ENCODE measurements at places on chromosomes 11 and 22. TPM values are rescaled to one million over a fixed set of nuclear protein-coding genes. Genes with fewer than 3 reads are reported as not detected.
A peak's percentile ranks its signal among the peaks of the same experiment; 100 is the strongest.

DNA sequence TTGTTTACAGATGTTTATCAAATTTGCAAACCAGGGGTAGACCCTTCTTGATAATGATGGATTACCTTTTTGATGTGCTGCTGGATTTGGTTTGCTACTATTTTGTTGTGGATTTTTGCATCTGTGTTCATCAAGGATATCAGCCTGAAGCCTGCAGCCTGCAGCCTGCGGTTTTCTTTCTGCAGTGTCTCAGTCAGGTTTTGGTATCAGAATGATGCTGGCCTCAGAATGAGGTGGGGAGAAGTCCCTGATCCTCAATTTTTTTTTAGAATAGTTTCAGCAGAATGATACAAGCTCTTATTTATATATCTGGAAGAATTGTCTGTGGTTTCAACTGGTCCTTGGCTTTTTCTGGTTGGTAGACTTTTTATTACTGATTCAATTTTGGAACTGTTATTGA, 19.7 kb upstream of the RAB38 start:
- DNase-seq, result peak; percentile 52

DNA sequence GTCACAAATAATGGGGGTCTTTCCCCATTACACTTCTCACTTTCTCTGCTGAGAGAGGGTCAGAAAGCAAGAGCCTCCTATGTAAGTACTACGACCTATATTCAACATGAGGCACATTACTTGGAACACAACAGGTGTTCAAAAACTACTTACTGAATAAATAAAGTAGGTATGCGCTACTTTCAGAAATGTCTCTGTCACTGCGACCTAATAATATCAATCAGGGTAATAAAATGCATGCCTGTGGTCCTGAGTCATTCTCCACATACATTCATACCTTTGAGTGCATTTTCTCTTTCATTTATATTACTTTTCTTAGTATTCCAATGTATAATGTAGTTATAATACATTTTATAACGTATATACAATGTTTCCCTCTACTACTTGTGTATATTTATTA, 838.9 kb downstream of the DLG2 start:
- DNase-seq, result no peak

DNA sequence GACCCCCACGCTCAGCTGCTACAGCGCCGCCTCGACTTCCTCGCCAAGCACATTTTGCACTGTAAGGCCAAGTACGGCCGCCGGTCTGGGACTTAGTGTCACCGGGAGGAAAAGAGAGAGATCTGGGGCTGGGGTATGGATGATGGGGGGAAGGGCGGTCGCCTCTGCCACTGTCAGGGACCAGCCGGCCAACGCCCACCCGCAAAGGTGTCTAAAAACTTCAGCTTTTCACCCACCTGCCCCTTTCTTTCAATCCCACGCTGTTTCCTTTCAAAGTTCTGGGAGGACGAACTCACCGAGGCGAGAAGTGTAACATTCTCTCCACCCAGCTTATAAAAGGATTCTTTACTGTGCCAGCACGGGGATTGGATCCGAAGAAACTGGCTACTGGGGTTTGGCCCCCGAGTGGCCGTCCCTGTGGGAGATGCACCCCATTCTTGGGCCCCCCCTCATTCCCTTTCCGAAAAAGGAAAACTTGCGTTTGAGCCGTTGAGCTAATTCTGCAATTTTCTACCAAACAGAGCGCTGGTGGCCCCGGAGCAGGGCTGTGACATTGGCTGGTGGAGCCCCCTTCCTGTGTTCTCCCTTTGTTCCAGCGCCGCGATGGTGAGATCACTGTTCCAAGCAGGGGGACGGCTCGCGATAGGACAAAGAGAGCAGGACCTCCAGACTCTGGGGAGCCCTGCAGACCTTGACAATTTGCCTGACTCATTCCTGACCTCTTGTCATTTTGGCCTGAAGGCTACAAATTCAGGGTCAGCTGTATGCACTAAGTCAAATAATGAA, 1.8 kb downstream of the FJX1 start:
- DNase-seq, result no peak

- no peak for DNase-seq
Measured at GRCh38 chr11:134565343-134565891, 153.4 kb upstream of the B3GAT1 start.

- no peak for DNase-seq
Measured at GRCh38 chr22:32603651-32604540, 129.3 kb downstream of the FBXO7 start.

DNA sequence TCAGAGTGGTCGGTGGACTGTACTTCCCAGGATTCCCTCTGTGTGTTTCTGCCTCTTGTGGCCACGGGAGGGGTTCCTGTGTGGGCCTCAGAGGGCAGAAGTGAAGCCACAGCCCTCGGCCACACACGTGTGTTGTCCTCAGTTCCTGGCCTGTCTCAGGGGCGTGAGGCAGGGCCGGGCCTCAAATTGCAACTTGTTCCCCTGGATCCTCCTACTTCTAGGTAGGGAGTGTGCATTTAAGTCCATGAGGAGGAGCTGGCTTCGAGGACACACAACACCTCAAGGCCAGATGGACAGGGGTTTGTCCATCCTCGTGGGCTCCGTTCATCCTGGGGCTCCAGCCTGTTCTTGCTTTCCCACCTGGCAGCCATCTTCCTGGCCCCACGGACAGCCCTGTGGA, 573.0 kb downstream of the TBC1D22A start:
- DNase-seq, result no peak

DNA sequence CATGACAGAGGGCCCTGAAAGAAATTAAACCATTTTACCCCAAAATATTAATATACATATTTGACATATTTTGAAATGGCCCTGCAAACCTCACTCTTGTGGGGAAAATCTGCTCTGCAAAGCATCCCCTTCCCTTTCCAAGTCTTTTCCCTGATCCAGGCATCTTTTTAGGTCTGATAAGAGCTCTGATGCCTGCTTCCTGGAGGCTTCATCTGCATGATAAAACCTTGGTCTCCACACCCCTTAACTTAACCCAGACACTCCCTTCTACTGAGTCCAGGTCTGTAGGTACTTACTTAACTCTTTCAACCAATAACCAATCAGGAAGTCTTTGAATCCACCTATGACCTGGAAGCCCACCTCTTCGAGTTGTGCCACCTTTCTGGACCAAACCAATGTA, 1.8 kb upstream of the LGALS12 start:
- DNase-seq, result no peak

- no peak for DNase-seq
Measured at GRCh38 chr11:73155102-73155501, 13.0 kb upstream of the FCHSD2 start.

Gene P2RX6
- total RNA-seq, result 0.42 TPM

Gene SCN4B
- 0.54 TPM for total RNA-seq

Gene POU2AF1
- total RNA-seq, result 7.4 TPM

Gene TRPC6
- total RNA-seq, result not detected

Gene CHRNA10
- total RNA-seq, result 2.7 TPM

Data from activated CD8-positive, alpha-beta memory T cell treated with anti-CD3 and anti-CD28 coated beads, Interleukin-2, amount 10 ng/mL, durations not matched to agents 7 days and 5 days (primary cell).